ENCODE measurements at places on chromosomes 5 and 9.
A peak's percentile ranks its signal among the peaks of the same experiment; 100 is the strongest.

GRCh38 chr5:54021431-54022164 lies 288.8 kb downstream of the ARL15 start:
- no peak for DNase-seq

DNA sequence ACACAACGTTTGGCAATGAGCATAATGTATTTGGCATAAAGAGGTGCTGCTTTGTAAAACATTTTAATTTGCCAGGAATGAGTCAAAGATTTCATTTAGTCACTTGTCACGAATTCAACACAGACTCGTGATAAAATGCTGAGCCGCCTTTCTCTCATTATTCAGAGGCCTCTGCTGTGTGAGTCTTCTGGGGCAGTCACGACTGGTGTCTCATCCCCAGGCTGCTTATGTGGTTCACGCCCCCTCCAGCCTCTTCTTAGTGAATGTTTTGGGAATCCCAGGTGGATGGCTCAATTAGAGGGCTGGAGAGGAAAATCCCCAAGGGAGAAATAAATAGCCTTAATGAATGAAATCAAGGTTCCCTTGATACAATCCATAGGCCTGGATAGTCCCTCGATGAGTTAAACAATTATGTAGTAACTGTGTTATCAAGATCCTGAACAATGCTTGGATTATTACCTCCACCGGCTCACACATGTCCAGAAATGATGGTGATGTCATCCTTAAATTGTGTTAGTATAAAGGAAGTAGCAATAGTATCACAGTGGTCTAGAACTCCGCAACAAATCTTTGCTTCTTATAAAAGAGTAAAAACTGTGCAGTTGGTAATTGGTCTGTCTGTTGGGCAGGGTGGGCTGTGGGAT lies 192.1 kb upstream of the ADAMTS16 start:
- no peak for DNase-seq

DNA sequence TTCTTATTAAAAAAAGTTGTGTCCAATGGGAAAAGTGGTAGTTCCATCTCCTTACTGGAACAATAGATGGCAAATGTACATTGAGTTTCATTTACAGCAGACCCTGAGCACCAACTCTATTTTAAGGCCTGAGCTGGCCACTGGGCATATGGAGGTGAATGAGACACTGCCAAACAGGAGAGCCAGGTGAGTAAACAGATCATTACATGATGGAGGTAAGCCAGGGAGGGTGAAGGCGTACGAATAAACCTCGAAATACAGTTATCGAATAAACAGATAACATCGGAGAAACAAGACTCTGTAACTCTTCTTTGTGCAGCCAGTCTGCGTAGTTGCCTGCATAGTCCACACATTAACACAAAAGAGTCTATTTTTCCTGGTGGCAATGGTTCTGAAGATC lies 446.4 kb upstream of the KLF4 start:
- DNase-seq: no peak

DNA sequence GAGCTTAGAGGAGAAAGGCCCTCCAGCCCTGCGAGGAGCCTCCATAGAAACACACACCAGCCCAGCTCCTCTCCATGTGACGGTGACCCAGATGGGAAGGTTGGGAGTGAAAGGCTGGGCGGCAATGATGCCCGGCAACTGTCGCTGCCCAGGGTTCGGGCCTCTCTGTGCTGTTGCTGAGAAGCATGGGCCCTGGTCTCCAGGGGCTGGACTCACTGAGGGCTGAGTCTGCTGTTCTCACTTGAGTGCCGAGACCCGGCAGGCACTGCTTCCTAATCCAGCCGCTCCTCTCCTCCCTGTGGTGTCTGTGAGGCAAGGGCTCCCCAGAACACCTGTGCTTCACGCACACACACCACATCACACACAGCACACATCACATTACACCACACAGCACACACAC lies 493.6 kb downstream of the GADD45G start:
- no peak for DNase-seq

GRCh38 chr9:120918931-120919842 lies 7.4 kb downstream of the TRAF1 start:
- DNase-seq: no peak

DNA sequence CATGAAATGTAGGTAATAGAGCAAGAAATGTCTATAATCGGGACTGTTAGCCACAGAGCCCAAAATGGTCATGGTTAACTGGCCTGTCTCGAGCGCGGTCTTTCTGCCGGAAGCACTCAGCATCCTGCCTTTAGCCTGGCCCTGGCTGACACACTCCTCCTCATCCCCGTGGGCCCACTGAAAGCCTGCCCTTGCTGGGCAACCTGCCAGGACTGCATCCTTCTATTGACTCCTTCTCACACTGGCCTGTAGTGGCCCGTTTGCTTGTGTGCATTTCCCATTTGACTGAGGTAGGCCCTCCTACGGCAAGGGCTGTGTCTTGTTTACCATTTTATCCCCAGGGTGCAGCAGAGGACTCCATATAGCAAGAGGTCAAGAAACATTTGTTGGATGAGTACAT lies 215.7 kb downstream of the ATPSCKMT start:
- DNase-seq: no peak

DNA sequence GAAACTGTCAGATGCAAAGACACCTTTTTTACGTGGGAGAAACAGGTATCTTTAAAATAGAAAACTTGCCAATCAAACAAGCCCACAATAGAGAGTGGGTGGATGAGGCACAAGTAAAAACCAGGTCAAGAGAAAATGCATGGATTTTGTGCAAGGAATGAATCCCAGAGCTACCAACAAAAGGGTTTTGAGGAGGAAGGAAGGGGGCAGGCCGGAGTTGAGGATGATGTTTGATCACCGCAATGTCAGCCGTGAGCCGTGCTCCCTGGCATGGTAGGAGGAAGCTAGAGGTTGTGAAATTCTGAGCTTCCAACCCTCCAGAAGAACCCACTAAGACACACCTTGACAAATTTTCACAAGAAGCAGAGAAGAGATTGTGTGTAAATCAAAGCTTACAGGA lies 53.2 kb downstream of the HRH2 start:
- peak; percentile 1 for DNase-seq

- DNase-seq: no peak
Measured at GRCh38 chr5:123391009-123391408, 32.2 kb downstream of the CEP120 start.

GRCh38 chr9:78830301-78830700 lies 533.4 kb downstream of the PSAT1 start:
- DNase-seq: no peak

GRCh38 chr5:78613151-78613533 lies 35.4 kb downstream of the LHFPL2 start:
- DNase-seq: no peak

DNA sequence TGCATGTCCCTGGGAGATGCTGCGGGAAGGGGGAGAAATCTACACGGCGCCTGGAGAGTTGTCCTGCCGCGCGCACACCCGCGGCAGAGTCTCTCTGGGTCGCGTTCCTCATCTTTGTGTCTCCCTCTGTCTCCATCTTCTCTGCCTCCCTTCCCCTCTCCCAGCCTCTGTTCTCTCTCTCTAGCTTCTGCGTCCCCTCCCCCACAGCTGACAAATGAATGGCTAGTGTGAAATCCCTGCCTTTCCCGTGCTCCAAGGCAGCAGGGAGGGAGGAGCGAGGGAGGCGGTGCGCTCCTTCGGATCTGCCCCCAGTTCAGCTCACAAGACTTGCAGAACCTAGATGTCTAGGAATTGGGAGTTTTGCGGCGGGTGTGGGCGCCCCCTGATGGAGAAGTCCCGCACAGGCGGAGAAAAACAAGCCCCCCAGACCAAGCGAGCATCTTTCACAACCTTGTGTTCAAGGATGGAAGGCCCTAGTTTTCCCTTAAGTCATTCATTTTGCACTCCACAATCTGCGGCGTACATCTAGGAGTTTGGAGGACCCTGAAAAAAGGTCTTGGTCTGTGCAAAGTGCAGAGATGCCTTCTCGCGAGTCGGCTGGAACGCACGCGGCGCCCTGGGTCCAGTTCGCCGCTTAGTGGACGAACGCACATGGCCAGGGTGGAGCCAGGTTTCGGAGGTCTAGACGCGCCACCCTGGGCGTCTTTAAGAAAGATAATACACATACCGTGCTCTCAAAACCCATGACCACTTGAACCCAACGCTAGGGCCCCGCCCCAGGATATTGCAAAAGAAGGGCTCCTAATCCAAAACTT lies 2.0 kb downstream of the VCAN start:
- DNase-seq: peak; percentile 97

- no peak for DNase-seq
Measured at GRCh38 chr9:80197661-80198060, 625.9 kb downstream of the TLE4 start.

- DNase-seq: no peak
Measured at GRCh38 chr9:96867079-96867804, 12.9 kb upstream of the ZNF782 start.

GRCh38 chr5:124654418-124654817 lies 92.0 kb downstream of the ZNF608 start:
- DNase-seq: no peak

DNA sequence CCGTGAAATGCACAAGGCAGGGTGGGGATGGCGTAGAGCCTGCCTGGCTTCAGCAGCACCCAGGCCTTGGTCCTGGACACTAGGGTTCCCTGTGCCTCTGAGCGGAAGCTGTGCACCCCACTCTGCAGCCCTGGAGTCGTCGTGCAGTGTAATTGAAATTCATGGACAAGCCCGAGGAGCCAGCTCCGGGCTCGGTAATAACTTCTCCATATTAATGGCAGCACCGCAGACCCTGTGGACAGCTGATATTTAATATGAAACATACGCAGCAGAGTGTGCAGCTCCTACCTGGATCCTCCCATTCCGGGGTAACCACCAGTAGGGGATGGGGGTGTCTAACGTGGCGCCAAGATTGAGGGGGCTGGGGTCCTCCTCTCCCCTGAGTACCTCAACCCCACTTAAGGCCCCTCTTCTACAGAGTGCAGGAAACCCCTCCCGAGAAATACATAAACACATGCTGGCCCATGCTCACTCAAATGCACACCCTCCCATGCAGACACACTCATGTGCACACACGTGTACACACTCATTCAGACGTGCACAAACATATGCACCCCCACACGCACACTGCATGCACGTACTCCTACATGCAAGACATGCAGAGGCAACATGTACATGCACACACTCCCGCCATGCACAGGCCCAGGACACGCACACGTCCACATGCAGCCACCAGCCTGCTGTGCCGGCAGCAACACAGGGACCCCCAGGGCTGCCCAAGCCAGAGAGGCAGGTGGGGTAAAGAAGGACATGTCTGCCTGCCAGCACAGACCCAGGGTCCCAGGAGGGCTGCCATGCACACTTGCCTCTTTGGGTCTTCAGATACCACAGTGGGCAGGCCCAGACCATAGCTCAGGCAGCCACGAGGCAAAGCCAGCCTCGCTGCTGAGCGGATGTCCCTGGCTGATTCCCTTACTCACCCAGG lies 8.1 kb downstream of the ADAMTS2 start:
- DNase-seq: no peak

- DNase-seq: no peak
Measured at GRCh38 chr5:26645659-26646058, 392.7 kb downstream of the CDH9 start.

DNA sequence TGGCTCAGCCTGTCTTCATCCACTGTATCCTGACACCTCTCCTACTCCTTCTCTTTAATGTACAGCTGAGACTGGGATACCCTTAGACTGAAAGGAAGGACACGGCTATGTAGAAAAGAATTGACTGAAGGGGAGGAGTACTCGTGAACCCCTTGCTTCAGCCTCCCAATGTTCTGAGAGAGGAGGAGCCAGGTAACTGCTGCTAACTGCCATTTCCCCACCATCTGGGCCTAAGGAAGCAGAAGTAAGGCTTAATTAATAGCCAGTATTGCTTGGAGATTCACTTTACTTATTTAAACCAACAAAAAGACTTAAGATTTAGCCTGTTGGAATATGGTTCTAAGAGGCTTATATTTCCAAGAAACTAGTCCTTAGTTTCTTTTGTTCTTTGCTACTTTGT lies 18.8 kb upstream of the RGS3 start:
- DNase-seq: no peak

GRCh38 chr9:21546949-21547348 lies 64.8 kb upstream of the IFNE start:
- DNase-seq: no peak

GRCh38 chr5:116650964-116651363 lies 76.3 kb upstream of the SEMA6A start:
- no peak for DNase-seq

- DNase-seq: no peak
Measured at GRCh38 chr5:116696366-116696765, 121.7 kb upstream of the SEMA6A start.

GRCh38 chr9:98368366-98369065 lies 113.1 kb upstream of the TBC1D2 start:
- DNase-seq: no peak

- no peak for DNase-seq
Measured at GRCh38 chr9:99385814-99386279, 163.8 kb downstream of the SEC61B start.

DNA sequence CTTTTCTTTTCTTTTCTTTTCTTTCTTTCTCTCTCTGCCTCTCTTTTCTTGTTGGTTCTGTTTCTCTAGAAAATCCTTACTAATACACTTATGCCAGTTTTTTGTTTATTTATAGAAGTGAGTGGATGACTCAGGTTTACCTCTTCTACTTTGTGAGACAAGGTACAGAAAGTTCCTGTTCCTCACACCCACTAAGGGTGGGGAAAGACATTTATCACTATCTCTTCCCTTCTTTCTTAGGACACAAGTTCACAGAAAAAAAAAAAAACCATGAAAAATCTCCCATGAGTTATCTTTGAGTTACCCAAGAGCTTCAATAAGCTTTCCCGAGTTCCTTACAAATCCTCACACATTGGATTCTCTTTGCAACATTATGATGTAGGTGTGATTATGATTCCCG lies 60.9 kb upstream of the CD180 start:
- no peak for DNase-seq

DNA sequence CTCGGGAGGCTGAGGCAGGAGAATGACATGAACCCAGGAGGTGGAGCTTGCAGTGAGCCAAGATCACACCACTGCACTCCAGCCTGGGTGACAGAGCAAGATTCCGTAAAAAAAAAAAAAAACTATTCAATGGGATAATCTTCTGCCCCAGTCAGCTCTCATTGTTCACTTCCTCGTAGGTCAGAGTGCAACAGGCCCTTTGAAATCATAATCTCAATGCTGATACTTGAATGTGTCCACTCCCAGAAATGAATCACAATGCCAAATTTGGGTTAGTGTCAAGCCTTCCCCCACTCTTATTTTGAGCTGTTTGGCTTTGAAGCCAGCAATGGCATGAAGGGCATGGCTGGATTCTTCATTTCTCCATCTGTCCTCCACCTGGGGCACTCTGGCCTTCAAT lies 610.3 kb upstream of the KLF4 start:
- DNase-seq: no peak

DNA sequence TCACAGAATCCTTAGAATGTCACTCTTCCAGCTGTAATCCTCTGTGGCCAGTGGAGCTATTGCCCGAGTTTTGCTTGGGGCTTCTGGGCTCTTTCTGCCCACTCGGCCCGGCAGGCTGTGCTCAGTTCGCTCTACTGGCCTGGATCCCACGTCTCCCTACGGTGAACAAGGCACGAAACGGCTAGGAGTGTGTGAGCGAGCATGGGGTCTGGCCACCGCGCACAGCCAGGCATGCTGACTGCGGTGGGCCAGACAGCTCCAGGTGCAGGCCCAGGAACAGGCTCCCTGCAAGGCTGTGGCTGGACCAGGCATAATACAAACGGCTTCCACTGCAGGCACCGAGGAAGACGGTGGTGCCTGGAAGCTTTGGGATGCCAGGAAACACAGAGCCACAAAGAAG lies 2035.5 kb upstream of the ACO1 start:
- no peak for DNase-seq

- no peak for DNase-seq
Measured at GRCh38 chr5:40312205-40312604, 367.5 kb upstream of the PTGER4 start.

All from WTC11 (cell line).